Naive thymus-derived CD8-positive, alpha-beta T cell (primary cell): ENCODE measurements at places on chromosomes 11 and 22.

DNA sequence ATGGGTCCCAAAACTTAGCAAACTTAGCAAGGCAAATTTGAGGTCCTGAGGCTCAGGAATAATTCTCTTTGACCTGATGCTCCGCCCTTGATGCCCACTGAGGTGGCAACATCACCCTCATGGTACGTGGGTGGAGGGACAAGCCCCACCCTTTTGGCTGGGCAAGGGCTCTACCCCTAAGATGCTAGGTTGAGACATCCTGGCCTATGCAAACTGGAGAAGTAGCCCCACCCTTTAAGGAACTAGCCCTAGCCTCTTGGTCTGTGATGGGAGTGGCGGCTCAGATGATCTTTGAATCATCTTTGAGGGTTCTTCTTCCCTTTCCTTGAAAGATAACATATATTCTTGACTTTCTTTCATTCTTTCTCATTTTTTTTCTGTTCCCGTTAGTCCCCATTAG, 32.9 kb downstream of the CABIN1 start:
- DNase-seq: no peak

GRCh38 chr11:93074352-93074751, 104.9 kb downstream of the MTNR1B start:
- DNase-seq: no peak

GRCh38 chr22:26681395-26681821, 24.0 kb downstream of the MIAT start:
- DNase-seq: no peak

GRCh38 chr11:70862093-70862492, 390.3 kb downstream of the SHANK2 start:
- no peak for DNase-seq

- peak; percentile 84 for DNase-seq
These were observed at the start of gene EP300 for GRCh38 chr22:41092023-41092817. TSS of gene EP300 (plus strand) at chr22:41092592. CDS start at chr22:41093005, 413 bp downstream.

DNA sequence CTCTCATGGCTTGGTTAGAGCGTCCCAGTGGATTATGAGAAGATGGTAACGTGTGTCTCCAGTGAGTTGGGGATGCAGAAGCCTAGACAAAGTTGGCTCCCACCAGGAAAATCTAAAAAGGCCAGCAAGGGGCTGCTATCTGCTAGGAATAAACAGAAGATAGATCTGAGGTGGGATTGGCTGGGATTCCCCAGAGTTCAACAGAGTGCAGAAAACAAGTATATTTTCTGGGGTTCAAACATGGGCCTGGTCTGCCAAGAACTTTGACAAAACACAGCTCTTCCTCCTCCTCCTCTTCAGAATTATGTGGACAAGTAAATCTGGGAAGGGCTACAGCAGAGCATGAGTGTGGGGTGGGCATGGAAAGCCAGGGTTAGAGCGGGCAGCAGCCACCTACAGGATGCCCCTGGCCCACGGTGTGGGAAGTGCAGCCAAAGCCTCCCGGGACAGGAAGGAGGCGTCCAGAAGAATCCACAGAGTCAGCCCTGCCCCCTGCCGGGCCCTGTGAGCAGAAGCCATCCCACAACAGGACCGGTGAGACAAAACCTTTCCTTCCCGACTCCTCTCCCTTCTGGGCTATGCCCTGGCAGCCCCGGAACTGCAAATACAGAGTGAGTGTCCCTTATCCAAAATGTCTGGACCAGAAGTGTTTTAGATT, 67.1 kb downstream of the CD82 start:
- DNase-seq: no peak

GRCh38 chr22:19959043-19959586, 17.5 kb upstream of the TXNRD2 start:
- DNase-seq: no peak

DNA sequence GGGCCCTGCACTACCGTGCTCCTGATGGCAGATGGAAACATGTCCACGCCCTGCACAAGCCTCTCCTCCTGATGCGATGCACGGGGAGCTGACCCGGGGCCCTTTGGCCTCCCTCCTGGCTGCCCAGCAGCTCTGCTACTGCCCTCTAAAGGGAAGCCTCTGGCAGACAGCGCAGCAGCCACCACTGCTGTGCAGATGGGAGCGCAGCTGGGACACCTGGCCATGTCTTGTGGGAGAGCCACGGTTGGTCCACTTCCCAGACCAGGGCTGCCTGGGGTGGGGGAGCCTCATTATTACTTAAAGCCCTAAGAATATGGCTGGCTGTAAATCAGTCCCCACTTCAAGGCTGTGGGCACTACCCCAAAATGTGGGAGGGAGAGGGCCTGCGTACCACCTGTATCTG, 38.3 kb downstream of the TBX1 start:
- DNase-seq: no peak

DNA sequence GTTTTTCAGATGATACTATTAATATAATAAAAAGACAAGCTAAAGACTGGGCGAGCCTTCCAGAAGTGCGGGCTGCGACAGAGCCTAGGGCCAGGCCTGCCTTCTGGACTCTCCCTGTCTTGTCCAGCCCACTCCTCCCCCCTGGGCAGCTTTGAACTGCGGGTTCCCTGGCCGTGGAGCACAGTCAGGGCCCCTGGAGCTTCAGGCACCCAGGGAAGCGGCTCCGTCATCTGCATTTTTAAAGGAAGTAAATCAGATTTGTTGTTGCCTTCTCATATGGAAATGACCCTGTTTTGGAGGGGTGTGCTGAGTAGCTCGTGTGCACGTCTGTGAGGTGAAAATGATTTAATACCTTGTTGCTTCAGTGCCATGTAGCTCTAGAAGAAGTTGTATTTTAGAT, 265.3 kb downstream of the TBC1D22A start:
- no peak for DNase-seq

DNA sequence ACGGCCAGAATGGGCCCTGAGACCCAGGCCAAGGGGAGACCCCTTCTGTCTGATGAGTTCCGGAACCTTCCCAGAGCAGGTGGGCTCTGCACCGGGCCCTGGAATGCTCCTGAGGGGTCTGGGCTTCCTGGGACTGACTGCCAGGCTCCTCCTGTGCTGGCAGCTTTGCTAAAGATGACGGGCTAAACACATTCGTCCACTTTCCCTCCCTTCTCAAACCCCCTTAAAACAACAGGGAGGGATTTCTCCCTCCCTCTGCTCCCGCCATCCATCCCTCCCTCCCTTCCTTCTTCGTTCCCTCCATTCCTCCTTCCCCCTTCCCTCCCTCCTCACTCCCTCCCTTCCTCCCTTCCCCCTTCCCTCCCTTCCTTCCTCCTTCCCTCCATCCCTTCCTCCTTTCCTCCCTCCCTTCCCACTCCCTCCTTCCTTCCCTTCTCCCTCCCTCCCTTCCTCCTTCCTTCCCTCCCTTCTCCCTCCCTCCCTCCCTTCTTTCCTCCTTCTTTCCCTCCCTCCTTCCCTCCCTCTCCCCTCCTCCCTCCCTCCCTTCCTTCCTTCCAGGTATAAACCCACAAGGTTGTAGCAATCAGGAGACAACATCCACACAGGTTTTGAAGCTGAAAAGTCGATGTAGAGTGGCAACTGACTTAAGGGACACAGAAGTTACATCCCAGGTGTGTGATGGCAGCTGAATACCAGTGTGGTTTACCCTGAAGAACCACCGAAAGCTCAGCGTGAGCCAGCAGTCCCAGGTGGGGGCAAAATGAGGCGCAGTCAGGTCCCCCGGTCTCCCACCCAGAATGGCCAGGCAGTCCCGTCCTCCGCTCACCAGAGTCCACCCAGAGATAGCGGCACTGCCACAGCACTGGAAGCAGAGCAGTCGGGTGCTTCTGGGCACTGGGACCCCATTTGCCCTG, 18.8 kb upstream of the MGAT3 start:
- no peak for DNase-seq

GRCh38 chr11:44463751-44464150, 101.7 kb upstream of the CD82 start:
- no peak for DNase-seq

DNA sequence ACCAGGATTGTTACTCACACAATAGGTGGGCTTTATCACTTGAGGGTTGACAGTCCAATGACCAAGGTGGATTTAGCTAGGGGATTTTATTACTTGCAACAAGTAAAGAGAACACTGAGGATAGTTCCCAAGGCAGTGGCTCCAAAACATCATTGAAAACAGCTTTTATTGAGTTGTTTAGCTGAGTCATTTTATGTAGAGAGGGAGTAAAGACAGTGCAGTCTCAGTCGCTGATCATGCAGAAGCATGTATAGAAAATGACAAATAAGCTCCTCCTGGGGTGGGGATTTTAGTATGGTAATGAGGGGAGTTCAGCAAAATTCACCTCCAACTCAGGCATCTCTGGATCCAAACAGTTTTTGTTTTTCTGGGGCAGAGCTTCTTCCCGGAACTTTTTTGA, 163.0 kb upstream of the CCDC179 start:
- no peak for DNase-seq

- DNase-seq: no peak
These were observed 36.3 kb downstream of the PPP2R1B start for GRCh38 chr11:111729831-111730311.

- DNase-seq: no peak
These were observed 4.9 kb downstream of the LGALS1 start for GRCh38 chr22:37680191-37680851.

- DNase-seq: no peak
These were observed 1402.6 kb upstream of the TENM4 start for GRCh38 chr11:80843266-80843974.
